GM23248 (cell line): ENCODE measurements at places on chromosomes 13 and 19. TPM values are rescaled to one million over a fixed set of nuclear protein-coding genes. Genes with fewer than 3 reads are reported as not detected.
A peak's percentile ranks its signal among the peaks of the same experiment; 100 is the strongest.

DNA sequence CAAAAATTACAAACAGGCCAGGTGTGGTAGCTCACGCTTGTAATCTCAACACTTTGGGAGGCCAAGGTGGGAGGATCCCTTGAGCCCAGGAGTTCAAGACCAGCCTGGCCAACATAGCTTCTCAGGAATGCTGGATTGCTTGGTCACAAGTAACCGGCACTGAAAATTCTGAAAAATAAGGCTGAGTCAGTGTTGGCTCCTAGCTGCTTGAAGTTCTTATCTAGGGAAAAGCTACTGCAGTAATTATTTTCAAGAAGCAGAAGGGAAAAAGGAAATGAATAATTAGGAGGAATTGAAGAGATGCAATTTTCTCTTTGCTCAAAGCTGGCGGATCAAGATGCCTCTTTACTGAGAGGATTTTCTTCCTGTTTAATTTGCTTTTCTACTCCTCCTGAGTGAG, 75.0 kb upstream of the GTF3A start:
- no peak overlapping the region for H3K27ac ChIP-seq
- no peak overlapping the region for H3K4me3 ChIP-seq
- no peaks in the 10 kb centered on the region for H3K36me3 ChIP-seq
- peak; percentile 53 for DNase-seq

GRCh38 chr13:92512852-92513251, 713.8 kb upstream of the GPC6 start:
- H3K4me1 ChIP-seq = no peaks in the 10 kb centered on the region
- H3K27ac ChIP-seq = no peak overlapping the region
- no peak overlapping the region for H3K4me3 ChIP-seq

Gene SYNGR4
- total RNA-seq = not detected in 2 replicates

GRCh38 chr13:100378533-100378932, 210.1 kb downstream of the GGACT start:
- peaks cover 9% of the 10 kb centered on the region for H3K4me1 ChIP-seq
- DNase-seq = no peak
- no peak overlapping the region for H3K27ac ChIP-seq
- no peak overlapping the region for H3K4me3 ChIP-seq

DNA sequence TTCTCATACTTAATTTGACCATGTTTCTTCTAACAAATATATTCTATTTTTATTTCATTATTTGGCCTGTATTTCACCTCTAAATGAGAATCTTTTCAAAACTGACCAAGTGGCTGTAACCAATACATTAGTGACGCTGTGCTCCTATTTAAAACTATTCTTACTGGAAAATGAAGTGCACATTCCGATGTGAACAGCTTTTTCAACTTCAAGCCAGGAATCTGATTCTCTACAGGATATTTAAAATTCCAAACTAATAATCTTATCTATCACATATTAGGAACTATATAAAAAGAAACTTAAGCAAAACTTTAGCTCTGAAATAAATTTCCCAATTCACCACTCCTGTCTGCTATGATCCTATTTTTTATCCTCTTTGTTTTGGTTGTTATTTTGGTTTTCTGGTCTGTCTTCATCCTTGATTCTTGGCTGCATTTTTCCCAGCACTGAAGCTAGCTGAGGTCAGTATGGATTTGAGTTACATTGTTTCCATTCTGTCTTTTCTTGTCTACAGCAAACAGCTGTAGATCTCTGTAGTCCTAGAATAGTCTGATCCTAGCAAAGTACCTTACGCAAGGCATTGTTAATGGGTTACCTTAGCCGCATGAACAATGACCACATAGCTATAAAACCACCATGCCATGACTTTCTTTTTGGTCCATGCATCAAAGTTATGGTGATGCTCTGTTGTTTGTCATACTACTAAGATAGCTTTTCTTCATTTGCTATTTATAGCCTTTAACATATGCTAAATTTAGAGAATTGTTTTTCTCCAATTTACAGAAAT, 748.6 kb upstream of the SPRY2 start:
- H3K27me3 ChIP-seq = no peaks in the 10 kb centered on the region
- no peaks in the 10 kb centered on the region for H3K4me1 ChIP-seq
- H3K36me3 ChIP-seq = no peaks in the 10 kb centered on the region
- no peak overlapping the region for H3K4me3 ChIP-seq

Gene TTYH1
- not detected in 2 replicates for total RNA-seq

DNA sequence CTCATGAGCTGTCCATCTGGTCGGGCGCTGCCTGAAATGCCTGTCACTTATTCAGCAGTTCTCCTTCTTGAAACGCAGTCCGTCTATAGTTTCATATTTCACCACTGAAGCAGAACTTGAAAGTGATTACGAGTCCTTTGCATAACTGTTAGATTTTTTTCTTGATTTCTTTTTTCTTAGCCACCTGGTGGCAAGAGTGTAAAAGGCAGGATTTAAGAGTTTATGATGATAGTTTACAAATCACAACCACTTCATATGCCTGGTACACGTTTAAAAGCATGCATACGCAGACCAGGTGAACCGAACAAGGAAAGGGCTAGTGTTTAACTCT, 45.8 kb downstream of the GGACT start:
- no peaks in the 10 kb centered on the region for H3K36me3 ChIP-seq
- no peaks in the 10 kb centered on the region for H3K4me1 ChIP-seq
- no peaks in the 10 kb centered on the region for H3K27me3 ChIP-seq
- no peak overlapping the region for H3K27ac ChIP-seq

DNA sequence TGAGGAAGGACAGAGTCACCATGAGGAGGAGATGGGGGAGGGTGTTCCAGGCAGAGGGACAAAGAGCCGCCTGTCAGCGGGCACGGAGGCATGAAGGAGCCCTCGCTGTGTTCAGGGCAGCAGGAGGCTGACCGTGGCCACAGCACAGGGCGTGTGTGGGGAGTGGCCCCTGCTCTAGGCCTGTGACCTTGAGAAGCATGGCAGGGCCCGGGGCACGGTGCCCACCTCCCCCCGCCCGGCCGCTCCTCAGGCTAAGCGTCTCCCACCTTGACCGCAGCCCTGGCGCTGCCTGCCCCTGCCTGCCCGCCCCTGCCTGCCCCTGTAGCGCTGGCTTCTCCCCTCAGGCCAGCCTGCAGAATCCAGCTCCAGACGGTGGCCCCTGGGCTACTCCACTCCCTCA, 11.6 kb downstream of the MAP2K2 start:
- no peak for DNase-seq
- H3K27ac ChIP-seq = no peak overlapping the region
- no peaks in the 10 kb centered on the region for H3K4me1 ChIP-seq
- H3K36me3 ChIP-seq = peaks cover 6% of the 10 kb centered on the region; the same call in 1 of the 2 replicates

- H3K36me3 ChIP-seq = no peaks in the 10 kb centered on the region
- no peak overlapping the region for H3K27ac ChIP-seq
- no peaks in the 10 kb centered on the region for H3K27me3 ChIP-seq
- H3K4me3 ChIP-seq = no peak overlapping the region
- H3K4me1 ChIP-seq = no peaks in the 10 kb centered on the region
Measured at GRCh38 chr19:30386551-30387143, 14.5 kb downstream of the ZNF536 start.

Gene C2CD4C
- total RNA-seq = 0.32 TPM in 1 of 2 replicates, not detected in the other

- H3K4me3 ChIP-seq = no peak overlapping the region
- H3K27me3 ChIP-seq = no peaks in the 10 kb centered on the region
- H3K27ac ChIP-seq = no peak overlapping the region
- no peaks in the 10 kb centered on the region for H3K36me3 ChIP-seq
Measured at GRCh38 chr19:38400361-38400760, 2.5 kb upstream of the FAM98C start.

- H3K27ac ChIP-seq = no peak overlapping the region
- peak overlapping the region; percentile 66 for H3K4me3 ChIP-seq
- H3K36me3 ChIP-seq = no peaks in the 10 kb centered on the region
- no peaks in the 10 kb centered on the region for H3K4me1 ChIP-seq
- H3K27me3 ChIP-seq = peaks cover 41% of the 10 kb centered on the region
Measured at GRCh38 chr13:46211116-46211482, 629 bp upstream of the LRRC63 start.

GRCh38 chr13:43346427-43346826, 323.0 kb downstream of the DNAJC15 start:
- H3K4me3 ChIP-seq = no peak overlapping the region
- no peak overlapping the region for H3K27ac ChIP-seq
- no peaks in the 10 kb centered on the region for H3K36me3 ChIP-seq
- DNase-seq = no peak
